ENCODE measurements at places on chromosomes 3 and 15.

DNA sequence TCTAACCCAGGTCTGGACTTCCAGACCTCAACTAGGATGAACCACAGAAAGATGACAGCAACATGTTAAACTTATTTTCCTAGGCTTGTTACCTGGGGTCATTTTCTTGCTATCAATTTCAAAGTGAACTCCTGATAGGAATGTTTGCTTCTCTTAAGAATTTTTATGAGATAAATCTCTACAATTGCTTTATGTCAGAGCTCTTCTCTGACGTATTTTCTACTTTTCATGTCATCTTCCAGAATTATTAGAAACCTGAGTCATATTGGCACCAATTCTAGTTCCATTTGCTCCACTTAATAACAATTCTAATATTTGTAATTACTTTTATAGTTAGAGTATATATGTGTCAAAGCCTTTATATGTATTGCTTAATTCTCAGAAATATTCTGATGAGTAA, 2.1 kb upstream of the IGSF10 start:
- no peak for DNase-seq

DNA sequence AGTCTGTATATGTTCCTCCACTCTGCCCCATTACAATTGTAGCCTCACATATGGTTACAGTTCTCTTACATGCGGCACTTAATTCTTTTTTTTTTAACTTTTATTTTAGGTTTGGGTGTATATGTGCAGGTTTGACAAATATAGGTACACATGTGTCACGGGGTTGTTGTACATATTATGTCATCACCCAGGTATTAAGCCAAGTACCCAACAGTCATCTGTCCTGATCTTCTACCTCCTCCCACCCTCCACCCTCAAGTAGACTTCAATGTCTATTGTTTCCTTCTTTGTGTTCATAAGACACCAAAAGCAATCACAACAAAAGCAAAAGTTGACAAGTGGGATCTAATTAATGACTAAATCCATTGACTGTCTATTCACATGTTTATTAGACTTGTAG, 144.6 kb upstream of the TP63 start:
- no peak for DNase-seq

GRCh38 chr3:111727843-111728565, 131.1 kb upstream of the PHLDB2 start:
- DNase-seq, result no peak

DNA sequence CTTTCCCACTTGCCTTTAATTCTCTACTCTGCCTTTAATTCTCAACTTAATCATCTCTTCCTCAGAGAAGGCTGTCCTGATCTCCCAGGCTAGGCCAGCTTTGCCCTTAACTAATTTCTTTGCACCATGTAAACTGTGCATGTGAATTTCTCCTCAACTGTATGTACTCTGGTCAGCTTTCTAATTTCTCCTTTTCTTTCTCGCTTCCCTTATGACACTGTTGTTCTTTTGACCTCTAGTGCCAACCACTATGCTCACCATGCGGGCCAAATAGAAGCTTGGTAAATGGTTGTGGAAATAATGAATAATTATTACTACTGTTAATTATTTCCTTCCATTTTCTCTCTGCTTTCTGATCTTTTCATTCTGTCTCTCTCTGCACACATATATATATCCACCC, 269.0 kb upstream of the CRBN start:
- DNase-seq, result no peak

DNA sequence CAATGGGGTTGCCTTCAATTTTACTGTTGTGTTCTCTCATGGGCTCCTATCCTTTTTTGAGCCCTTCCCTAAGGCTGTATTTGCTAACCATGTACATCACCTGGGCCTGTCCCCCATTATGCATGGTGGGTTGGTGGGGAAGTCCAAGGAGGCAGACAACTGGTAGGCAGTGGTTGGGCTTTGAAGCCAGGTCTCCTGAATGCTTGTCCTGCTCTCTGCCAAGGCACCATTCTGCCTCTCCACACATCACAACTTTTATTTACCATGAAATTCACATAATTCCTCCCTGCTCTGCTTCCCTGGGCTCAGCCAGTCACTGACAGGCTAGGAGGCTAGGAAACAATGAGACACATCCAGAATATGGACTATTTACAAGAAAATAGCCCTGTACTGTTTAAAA, 41.0 kb upstream of the COPB2 start:
- DNase-seq, result no peak

GRCh38 chr15:50209809-50210208, 27.8 kb downstream of the SLC27A2 start:
- DNase-seq, result no peak

DNA sequence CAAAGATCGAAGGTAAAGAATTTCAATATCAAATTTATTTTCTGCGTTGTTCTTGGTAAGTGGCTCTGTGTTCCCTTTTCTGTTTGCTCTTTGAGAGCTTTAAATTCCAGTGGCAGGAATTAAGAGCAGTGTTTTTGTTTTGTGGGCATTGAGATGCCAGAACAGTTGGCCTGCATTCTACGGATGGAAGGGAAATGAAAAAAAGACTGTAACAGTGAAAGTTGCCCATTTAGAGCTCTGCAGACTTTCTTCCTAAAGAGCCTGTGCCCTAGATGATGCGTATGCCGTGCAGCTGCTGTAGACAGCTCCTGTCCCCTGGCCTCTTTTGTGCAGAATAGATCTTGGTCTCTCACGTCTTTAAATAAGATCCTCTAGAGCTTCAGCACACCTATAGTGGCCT, 58.8 kb downstream of the KAT2B start:
- DNase-seq, result no peak

- DNase-seq, result no peak
Observed at GRCh38 chr3:188303286-188303799, 149.4 kb downstream of the LPP start.

DNA sequence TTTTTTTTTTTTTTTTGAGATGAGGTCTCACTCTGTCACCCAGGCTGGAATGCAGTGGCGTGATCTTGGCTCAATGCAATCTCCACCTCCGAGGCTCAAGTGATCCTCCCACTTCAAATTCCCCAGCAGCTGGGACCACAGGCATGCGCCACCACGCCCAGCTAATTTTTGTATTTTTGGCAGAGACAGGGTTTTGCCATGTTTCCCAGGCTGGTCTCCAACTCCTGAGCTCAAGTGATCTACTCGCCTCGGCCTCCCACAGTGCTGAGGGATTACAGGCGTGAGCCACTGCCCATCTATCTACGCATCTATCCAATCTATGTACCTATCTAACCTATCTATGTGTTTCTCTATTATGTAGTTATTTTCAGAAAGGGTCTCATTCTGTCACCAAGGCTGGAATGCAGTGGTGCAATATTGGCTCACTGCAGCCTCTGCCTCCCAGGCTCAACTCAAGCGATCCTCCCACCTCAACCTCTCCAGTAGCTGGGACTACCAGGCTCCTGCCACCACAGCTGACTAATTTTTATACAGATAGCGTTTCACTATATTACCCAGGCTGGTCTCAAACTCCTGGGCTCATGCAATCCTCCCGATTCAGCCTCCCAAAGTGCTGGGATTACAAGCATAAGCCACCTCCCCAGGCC, 20.2 kb upstream of the GPX1 start:
- peak; percentile 89 for DNase-seq

DNA sequence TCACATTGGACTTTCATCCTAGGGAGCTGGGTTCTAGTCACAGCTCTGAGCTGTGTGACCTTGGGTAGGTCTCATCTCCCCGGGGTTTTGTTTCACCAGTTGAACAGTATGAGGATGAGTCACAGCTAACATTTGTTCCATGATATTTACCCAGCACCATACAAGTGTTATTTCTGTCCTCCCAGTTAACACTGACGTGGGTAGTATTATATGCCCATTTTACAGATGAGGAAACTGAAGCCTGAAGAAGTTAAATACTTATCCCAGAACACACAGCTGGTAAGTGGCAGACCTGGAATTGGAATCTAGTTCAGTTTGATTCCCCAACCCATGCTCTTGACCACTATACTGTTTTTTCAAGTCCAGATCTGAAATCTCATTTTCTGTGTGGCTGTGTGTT, 908 bp upstream of the RARB start:
- peak; percentile 28 for DNase-seq

DNA sequence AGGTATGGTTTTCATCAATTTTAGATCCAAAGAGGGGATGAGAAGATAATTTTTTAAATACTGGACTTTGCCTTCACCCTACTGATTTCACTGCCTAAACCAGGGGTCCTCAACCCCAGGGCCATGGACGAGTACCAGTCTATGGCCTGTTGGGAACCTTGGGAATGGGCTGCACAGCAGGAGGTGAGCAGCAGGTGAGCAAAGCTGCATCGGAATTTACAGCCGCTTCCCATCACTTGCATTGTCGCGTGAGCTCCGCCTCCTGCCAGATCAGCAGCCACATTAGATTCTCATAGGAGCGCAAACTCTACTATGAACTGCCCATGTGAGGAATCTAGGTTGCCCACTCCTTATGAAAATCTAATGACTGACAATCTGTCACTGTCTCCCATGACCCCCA, 76.3 kb upstream of the TTBK2 start:
- DNase-seq, result no peak

GRCh38 chr3:35670408-35670965, 31.2 kb downstream of the ARPP21 start:
- no peak for DNase-seq

GRCh38 chr3:51137715-51138114, 247.4 kb upstream of the MANF start:
- DNase-seq, result no peak

DNA sequence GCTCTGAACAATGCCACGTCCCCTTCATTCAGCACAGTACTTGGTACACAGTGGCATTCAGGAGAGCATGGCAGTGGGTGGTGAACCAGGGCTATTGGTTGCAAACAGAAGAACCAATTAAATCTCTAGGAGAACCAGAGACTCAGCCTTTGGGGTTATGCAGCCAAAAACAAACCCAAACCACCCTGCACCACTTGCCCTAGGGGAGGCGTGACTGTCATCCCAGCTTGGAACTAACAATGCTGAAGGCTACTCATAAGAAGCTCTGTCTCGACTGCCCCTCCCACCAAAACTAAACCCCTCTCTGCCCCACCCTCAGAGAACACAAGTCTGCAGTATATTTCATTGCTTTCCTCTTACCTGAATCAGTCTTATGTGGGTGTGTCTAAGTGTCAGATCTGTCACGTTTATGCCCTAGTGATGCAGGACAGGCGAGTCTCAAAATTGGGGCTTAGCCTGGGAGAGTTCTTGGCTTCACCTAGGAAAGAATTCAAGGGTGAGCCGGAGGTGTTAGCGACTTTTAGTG, 15.2 kb upstream of the KLHL40 start:
- no peak for DNase-seq

DNA sequence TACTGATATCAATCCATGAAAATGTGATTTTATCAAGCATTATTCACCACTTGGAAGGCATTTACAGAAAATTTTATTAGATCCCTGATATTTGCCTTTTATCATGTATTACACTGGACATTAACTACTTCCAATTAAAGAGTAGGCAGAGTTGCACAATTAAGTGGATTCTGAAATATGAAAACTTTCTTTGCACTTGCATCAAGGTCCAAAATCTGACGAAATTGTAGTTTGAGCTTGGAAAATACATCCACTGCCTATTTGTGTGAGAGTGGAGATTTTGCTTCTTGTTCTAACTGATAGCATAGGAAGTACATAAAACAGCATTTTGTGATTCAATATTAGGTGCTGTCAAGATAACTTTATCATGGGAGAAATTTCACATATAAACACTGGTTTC, 49.6 kb upstream of the SLC12A8 start:
- no peak for DNase-seq

- DNase-seq, result peak; percentile 58
Observed at GRCh38 chr3:137105277-137105977, 147.6 kb downstream of the IL20RB start.

- DNase-seq, result no peak
Observed at GRCh38 chr15:101020451-101020850, 101.3 kb downstream of the LRRK1 start.

DNA sequence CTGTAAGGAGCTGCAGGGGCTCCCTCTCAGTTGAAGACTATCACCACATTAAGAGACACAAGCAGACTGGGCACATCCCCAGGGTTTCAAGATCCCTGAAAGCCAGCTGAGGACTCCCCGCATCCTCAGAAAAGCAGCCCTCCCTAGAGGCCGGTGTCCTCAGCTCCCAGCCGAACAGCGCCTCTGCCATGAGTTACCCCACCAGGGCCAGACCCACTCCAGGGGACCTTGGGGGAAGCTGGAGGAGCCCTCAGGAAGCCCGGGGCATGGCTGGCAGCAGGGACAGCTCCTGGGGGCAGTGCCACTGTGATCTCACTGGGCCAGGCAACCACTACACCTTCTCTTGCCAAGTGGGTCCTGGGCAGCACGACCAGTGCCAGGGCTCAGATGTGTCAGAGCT, 8.1 kb downstream of the KLF15 start:
- DNase-seq, result no peak

- DNase-seq, result no peak
Observed at GRCh38 chr15:97783240-97783639, 177.3 kb upstream of the ARRDC4 start.

DNA sequence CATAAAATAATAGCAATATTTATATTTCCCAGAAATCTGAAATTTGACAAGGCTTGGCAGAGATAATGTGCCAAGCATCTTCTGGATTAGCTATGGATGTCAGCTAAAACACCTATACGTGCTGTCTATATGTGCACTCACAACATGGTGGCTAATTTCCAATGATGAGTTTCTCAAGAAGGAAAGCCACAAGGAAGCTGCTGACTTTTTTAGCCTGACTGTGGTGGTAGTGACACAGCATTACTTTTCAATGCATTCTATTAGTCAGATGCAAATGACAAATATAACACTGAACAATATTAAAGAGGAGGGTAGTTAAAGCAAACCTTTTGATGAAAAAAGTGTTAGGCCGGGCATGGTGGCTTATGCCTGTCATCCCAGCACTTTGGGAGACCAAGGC, 101.7 kb upstream of the CCDC54 start:
- no peak for DNase-seq

GRCh38 chr15:41958002-41958420, 14.3 kb downstream of the EHD4 start:
- no peak for DNase-seq

DNA sequence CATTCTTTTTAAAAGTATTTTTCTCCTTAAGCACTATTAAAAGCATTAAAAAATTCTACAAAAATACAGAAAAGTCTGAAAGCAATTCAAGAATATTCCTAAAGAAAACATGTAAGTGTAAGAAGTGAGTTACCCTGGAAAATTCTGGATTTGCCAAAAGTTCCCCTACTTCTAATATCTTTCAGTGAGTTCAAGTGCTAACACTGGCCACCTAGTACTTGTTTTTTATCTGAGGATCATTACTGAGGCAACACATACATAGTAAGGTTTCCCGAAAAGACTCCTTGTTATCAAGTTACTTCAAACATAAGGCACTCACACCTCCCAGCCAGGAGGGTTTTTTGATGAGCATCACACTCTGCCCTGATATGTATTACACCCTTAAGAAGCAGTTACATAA, 158.4 kb downstream of the TIGIT start:
- no peak for DNase-seq

DNA sequence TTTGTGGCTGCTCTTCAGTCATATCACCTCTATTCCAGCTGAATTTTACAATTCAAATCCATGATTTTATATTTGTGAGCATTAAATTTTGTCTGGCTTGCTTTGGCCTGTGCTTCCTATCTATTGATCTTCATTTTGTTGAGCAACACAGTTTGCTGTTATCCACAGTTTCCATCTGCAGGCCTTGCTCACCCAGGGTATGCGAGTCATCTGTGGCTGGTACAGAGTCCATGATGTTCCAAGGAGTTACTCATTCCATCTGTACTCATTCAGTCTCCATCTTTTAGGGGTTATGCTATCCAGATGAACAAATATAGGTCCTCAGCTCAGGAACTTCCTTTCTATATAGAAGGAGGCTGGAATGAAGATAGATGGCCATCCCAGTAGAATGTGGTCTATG, 70.1 kb upstream of the CCK start:
- no peak for DNase-seq

GRCh38 chr15:58081456-58081855, 15.9 kb upstream of the ALDH1A2 start:
- DNase-seq, result peak; percentile 34

GRCh38 chr15:67707520-67708283, 117.6 kb upstream of the SKOR1 start:
- DNase-seq, result no peak

All from EL (cell line).